NCI-H1436 treated with DMSO at 0.1 percent for 48 hours (cell line): ENCODE measurements at places on chromosomes 5 and 9.

DNA sequence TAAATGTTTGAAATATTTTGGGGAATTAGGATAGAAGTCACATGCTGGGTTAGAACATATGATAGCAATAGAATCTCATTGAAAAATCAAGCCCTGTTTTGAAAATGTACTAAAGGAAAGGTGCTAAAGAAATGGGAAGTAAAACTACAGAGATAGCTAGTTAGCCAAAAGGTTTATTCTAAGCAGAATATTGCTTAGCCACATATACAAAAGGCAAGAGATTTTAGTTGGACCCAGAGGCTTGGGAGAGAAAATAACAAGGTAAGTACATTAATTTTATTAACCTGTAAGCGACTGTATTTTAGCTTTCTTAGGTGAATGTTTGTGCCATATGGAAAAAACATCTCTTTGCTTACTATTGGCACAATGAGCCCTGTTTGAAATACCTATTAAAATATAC, 108.3 kb downstream of the RPS23 start:
- DNase-seq = no peak

- no peak for DNase-seq
These were observed 5.1 kb downstream of the MLANA start for GRCh38 chr9:5895782-5896181.

DNA sequence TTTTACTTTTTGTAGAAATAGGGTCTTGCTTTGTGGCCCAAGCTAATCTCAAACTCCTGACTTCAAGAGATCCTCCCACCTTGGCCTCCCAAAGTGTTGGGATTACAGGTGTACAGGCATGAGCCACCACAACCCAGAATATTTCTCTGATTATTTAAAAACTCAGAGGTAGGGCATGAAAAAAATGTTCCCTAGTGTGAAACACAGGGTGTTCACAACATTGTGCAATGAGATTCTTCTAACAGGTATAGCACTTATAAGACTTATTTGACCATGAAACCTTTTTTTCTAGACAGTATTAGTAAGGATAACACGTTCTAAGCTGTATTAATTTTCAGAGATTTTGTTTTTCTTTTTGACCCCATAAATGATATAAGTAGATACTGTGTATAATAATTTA, 13.1 kb upstream of the PTGER4 start:
- no peak for DNase-seq

DNA sequence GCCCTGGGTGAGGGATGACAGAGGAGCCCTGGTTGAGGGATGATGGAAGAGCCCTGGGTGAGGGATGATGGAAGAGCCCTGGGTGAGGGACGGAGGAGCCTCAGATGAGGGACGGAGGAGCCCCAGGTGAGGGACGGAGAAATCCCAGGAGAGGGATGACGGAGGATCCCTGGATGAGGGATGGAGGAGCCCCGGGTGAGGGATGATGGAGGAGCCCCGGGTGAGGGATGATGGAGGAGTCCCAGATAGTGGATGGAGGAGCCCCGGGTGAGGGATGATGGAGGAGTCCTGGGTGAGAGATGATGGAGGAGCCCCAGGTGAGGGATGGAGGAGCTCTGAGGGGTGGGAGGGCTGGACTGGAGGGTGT, 10.9 kb downstream of the PHF2 start:
- no peak for DNase-seq

DNA sequence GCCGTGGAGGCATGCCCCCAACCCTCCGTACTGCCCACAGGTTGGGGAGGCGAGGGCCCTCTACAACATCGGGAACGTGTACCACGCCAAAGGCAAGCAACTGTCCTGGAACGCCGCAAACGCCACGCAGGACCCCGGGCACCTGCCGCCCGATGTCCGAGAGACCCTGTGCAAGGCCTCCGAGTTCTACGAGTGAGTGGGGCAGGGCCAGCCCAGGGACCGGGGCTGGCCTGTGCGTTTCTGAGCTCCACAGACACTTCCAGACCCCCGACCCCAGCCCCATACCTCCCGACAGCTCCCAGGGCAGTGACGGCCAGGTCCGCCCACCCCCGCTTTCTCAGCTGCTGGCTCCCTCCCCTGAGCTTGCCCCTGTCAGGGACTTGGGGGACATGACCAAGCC, 9.5 kb downstream of the GPSM1 start:
- no peak for DNase-seq

DNA sequence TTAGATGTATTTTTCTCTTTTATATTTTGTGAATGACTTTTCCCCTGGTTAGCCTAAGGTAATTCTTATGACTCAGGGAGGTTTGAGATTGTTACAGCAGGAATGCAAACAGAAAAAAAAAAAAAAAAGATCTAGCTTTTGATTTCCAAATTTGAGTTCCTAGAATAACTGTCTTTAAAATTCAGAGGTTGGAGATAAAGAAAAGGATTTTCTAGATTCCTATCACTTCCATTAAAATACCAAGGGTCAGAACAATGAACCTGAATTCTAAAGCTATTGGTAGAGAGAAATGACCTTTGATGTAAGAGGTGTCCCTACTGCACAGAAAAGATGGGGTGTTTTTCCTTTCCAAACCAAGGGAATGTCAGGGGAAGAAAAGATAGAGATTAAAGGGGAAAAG, 262.5 kb downstream of the DOCK8 start:
- no peak for DNase-seq

DNA sequence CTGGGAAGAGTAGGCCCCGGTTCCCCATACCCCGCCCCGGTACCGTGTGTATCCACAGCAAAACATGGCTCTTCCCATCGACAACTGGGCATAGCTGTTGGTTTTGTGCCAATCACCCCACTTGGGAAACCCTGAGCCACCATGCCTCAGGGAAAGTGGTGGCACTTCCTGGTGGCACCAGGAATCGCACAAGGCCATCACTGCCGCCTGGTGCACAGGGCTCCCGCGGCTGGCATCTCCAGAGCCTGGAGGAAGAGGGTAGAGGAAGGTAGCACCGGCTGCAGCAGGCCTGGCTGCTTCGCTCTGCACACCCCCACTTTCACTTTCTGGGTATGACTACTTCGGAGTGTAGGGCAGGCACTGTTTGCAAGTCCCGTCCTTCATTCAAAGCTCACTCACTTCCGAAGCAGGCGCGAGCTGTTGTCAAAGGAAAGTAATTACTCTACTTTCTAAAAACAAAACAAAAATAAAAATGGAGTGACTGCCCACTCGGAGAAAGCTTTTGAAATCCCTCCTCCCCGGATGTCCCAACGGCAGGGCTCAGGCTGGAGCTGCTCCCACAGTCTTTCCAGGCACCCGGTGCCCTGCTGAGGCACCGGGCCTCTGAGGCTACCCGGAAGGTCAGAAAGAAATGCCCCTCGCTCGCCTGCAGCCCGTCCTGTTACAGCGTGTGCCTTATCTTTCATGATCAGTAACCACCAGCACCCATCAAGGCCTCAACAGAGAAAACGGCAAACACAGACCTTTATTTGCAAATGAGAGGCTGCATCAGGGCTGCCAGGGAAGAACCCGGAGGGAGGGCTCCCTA, 2.0 kb downstream of the BRD3 start:
- no peak for DNase-seq

DNA sequence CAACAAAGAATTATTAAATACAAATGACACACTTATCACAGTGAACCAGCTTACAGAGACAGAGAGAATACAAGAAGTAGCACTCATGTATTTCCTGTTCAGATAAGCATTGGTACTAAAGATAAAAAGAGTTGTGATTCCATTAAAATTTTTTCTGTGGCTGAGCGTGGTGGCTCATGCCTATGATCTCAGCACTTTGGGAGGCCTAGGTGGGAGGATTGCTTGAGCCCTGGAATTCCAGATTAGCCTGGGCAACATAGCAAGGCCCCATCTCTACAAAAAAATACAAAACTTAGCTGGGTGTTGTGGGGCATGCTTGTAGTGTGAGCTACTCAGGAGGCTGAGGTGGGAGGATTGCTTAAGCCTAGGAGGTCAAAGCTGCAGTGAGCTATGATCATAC, 32.9 kb downstream of the FCHO2 start:
- no peak for DNase-seq

GRCh38 chr9:121725008-121725775, 73.8 kb downstream of the DAB2IP start:
- no peak for DNase-seq

- no peak for DNase-seq
These were observed at the start of gene CCNI2 for GRCh38 chr5:132746954-132747615. TSS of gene CCNI2 (plus strand) at chr5:132747426. CDS start at chr5:132747496, 70 bp downstream.

DNA sequence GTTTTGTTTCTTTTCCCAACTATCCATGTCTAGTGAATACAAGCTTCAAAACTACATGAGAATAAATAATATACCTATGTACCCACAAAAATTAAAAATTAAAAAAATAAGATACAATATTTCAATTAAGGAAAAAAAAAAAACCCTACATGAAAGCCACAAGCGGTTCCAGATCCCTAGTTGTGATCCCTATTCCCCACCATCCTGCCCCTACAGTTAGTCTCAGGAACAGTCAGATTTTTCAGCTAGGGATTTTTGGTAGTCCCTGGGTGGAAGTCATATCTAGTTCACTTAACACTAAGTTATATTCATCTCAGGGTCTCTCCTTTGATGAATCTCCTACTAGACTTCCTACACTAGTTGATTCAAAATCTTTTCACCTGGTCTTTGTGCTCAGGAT, 18.5 kb upstream of the PCDHB1 start:
- DNase-seq = no peak

DNA sequence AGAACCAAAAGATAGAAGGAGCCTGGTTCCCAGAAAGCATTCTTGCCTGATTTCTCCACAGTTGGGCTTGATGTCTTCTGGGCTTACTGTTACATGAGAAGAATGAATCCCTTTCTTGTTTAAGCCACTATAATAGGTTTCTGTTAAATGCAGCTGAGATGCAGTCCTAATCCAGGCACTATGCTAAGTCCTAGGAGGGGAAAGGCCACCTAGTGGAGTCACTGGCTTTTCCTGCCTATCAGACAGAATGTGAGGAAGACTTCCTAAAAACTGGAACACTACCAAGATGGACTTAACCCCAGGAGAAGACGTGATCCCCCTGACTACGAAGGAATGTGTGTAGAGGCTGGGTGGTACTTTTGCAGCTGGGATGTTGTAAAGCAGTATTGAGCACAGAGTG, 34.3 kb upstream of the FSD1L start:
- no peak for DNase-seq

- no peak for DNase-seq
These were observed 36.2 kb downstream of the STC2 start for GRCh38 chr5:173291722-173292658.

- no peak for DNase-seq
These were observed 24.9 kb downstream of the NIM1K start for GRCh38 chr5:43216941-43217340.

DNA sequence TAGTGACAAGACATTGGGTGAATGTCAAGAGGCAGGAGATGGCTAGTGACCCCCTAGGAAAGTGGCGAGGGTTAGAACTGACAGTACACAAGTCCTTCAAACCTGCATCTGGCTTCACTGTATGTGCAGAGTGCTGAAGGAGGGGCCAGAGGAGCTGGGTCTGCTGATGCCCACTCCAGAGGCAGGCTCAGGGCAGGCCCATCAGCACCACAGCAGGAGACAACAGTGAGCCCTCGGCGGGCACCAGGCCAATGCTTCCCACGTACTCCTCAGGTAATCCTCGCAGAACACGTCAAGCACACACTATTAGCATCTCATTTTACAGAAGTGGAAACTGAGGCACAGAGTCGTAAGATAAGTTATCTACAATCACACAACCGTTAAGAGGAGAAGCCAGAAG, 76.1 kb upstream of the SH3PXD2B start:
- DNase-seq = no peak

- no peak for DNase-seq
These were observed 66.0 kb downstream of the TBCA start for GRCh38 chr5:77709993-77710685.

DNA sequence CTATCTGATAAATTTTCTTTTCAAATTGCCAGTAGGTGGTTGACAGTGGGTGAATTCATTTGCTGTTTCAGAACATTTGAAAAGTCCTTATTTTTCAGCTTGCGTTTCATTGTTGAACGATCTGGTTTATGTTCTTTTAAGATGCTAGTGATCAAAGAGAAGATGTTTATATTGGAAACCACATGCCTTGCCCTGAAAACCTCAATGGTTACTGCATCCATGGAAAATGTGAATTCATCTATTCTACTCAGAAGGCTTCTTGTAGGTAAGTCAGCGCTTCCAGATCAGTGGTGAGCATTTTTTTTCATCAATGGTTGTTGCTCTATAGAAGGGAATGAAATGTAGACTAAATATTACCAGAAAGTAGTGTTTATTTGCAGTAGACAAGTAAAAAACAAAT, 16.6 kb upstream of the CAVIN4 start:
- no peak for DNase-seq

- no peak for DNase-seq
These were observed 52.6 kb downstream of the INIP start for GRCh38 chr9:112665347-112665746.

DNA sequence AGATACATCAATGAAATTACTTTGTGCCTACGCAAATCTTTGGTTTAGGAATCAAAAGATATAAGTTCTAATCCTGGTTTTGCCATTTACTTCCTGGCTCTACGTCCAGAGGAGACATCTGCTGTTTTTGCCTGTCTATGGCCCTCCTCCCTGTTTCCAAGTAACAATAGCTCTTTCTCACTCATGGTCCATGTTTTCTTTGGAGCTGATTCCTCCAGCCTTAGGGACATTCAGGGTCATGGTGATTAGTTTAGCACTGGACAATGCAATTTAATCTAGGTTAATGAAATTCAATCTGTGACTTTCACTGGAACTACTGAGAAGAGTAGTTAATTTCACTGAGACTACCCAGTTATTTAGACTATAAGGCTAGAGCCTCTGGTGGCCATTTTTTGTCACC, 170.6 kb downstream of the SEMA6A start:
- no peak for DNase-seq

- no peak for DNase-seq
These were observed 299.5 kb downstream of the SLIT3 start for GRCh38 chr5:169001394-169001793.

GRCh38 chr9:38641142-38641541, 20.7 kb upstream of the ANKRD18A start:
- no peak for DNase-seq

DNA sequence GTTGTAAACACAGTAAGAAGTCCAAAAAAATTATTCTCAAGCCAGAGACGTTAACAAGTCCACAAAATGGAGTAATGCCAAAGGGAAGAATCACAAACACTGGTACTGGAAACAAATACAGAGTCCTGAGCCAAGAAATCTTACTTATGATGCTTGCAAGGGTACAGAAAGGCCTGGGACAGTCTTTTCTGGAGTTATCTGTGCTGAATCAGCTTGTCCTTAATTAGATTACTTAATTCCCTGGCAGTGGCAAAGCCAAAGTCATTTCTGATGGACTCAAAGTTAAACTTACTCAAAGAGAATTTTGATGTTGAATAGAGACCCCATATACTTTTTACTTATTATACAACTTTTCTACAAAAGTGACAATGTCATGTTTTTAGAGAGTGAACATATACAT, 610.5 kb upstream of the ITGA1 start:
- no peak for DNase-seq
